ENCODE measurements at places on chromosomes 12 and 14. TPM values are rescaled to one million over a fixed set of nuclear protein-coding genes. Genes with fewer than 3 reads are reported as not detected.

DNA sequence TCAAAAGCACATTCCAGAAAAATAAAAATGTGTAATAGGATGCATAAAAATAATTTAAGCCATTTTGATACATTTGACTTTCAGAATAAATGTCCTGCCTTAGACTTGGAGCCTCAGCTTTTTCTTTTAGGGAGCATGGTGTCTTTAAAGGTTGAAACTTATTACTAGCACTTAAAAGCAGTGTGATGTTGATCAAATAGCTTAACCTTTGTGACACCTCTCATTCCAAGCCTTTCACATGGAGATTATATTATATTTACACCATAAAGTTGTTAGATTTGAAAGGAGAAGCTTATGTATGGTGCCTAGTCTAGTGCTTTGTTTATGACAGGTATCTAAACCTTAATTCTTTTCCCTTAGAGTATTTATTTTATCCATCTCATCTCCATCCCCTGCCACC lies 61.9 kb downstream of the KTN1 start:
- no peak for DNase-seq

GRCh38 chr12:115386946-115387345 lies 703.0 kb upstream of the TBX3 start:
- no peak for DNase-seq

DNA sequence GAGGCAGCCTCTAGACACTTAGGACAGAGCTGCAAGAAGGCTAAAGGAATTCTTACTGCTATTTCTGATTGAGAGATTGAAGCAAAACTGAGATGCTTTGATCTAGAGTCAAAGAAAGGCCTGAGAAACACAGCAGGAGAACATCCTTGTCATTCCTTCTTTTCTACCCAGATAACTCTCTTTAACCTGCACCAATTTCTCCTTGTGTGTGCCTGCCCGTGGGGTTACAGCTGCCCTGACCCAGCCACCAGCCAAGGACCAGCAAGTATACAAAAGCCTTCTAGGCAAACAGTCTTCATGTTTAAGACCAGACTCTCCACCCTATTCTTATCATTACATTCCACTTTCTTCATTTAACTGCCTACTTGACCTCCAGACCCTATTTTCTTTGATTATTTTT lies 81.7 kb upstream of the PRB2 start:
- DNase-seq: no peak

DNA sequence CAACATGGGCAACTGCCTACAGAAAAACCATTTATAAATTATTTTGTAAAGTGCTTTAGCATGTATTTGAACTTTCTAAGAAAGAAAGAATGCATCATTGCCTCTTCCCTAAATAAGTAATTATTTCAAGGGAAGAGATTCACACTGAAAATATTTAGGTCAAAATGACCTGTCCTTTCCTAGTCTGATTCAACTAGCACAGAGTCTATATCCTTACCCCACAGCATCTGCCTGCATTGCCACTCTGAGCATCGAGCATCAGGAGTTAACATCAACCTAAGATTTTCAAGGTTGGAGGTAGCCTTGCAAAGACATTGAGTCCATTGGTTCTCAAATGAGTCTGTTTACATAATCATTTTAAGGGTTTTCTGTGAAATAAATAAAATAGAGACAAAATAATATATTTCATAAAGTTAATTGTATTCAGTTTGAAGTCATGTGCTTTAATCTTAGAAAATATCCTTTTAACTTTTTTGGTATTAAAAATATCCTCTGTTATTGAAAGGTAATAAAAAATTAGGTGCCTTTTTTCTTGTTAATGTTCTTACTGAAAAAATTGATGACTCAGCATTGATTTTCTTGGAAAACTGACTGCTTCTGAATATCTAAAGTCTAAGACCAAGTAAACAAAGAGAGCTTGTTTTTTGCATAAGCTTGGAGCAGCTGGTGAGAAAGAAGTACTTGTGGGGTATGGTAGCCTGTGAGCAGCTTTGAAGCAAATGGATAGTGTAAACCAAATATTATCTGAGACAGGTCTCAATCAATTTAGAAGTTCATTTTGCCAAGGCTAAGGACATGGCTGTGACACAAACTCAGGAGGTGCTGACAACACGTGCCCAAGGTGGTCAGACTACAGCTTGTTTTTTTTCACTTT lies 269.0 kb upstream of the CLEC14A start:
- DNase-seq: no peak

GRCh38 chr14:99309220-99309766 lies 37.3 kb upstream of the BCL11B start:
- DNase-seq: no peak

GRCh38 chr14:36520601-36521525 lies 831 bp upstream of the NKX2-1 start:
- no peak for DNase-seq

GRCh38 chr14:101200008-101200649 lies 296.6 kb upstream of the RTL1 start:
- no peak for DNase-seq

GRCh38 chr12:71662849-71663560 lies 643 bp downstream of the ZFC3H1 start:
- DNase-seq: peak; percentile 53

DNA sequence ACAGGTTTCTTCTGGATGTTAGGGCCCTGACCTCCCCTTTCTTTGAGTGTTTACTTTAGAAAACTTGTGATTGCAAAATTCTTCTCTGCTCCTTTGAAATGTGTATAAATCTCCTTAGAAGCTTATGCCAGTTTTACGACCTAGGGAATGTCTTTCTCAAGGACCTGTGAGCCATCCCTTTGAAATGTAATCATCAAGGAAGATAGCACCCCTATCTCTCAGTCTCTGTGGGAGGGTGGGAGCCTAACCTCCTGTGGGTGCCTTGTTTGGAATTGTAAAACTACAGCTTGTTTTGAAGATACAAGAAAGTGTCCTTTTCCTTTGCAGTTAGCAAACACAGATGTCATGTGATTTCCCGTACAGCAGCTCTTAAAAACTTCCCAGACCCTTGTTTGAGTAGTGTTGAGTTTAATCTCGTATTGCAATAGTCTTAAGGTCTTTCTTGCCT lies 3.3 kb downstream of the OR10AD1 start:
- DNase-seq: no peak

DNA sequence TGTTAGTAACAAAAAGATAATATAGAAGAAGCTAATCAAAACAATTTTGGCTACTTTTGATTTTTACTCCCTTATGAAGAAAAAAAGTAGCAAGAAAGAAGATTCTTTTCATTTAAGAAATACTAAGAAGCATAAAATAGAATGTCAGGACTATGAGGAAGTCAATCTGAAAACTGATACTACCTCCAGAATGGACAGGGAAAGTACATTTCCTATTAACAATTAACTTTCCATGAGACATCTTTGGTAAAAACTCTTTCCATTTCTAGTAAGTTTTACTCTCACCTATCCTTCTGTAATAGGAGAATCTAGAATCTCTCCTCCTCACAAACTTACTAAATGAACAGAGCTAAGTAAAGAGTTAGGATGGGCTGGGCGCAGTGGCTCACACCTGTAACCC lies 51.3 kb upstream of the NPFF start:
- no peak for DNase-seq

DNA sequence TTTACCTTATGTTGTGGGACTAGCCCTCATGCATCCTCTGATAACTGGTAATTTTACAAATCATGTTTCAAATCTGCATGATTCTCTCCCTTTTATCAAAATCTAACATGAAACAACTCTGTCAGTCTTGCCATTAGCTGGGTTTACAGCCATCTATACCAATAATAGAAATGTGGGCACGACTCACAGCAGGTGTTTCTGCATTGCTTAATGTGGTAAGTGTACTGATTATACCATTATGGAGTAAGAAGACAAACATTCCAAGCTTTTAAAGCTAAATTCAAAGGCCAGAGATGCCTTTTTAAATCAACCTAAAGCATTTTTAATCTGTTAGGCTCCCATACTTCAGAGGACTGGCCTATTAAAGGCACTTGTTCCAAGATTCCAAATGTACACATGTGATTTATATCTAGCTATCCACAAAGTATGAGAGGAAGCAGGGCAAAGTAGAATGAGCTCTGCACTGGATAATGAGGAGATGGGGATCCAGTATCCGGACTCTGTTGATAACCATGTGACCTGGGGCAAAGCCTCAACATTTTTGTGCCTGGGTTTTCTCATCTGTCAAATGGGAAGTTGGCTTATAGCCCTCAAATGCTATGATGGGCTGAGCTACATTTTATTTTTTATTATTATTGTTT lies 52.3 kb upstream of the FUT8 start:
- no peak for DNase-seq

GRCh38 chr12:13692332-13692731 lies 289.1 kb downstream of the GRIN2B start:
- DNase-seq: no peak

GRCh38 chr12:16526693-16527092 lies 79.3 kb downstream of the LMO3 start:
- DNase-seq: no peak

DNA sequence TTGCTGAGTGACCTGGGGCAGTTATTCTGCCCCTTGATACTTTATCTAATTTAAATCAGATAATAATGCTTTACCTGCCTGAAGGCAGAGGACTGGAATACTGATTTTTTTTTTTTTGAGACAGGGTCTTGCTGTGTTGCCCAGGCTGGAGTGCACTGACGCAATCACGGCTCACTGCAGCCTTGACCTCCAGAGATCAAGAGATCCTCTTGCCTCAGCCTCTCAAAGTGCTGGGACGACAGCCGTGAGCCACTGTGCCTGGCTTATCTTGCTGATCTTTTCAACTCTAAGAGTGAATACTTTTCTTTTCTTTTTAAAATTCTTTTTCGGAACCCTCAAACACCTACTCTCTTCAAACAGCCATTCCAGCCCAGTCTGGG lies 699 bp upstream of the B4GALNT3 start:
- no peak for DNase-seq

DNA sequence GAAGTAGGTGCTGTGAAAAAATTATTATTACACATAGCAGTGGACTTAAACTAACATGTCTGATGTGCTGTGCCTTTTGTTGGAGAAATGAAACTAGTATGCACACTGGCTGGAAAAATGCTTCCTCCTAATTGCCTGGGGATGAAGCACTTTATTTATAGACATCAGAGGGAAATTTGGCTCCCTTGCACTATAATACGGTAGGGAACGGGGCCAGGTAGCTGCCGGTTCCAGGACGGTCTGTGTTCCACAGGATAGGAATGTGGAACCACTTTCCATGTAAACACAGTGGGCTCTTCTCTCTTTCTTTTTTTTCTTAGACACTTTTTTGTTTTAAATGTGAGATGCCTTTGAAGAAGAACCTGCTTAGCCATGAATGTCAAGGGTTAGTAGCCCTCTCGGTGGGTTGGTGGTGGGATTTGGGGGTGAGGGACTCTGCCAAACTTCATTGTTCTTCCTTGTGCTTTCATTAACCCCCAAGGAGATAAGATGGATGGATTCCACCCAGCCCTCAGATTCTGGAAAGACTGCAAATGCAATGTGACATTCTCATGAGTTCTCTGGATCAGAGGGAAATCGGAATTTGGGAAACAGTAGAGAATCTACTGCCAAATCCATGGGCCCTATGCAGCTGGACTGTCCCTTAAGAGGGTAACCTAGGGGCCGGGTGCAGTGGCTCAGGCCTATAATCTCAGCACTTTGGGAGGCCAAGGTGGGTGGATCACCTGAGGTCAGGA lies 58.0 kb upstream of the GSC start:
- no peak for DNase-seq

DNA sequence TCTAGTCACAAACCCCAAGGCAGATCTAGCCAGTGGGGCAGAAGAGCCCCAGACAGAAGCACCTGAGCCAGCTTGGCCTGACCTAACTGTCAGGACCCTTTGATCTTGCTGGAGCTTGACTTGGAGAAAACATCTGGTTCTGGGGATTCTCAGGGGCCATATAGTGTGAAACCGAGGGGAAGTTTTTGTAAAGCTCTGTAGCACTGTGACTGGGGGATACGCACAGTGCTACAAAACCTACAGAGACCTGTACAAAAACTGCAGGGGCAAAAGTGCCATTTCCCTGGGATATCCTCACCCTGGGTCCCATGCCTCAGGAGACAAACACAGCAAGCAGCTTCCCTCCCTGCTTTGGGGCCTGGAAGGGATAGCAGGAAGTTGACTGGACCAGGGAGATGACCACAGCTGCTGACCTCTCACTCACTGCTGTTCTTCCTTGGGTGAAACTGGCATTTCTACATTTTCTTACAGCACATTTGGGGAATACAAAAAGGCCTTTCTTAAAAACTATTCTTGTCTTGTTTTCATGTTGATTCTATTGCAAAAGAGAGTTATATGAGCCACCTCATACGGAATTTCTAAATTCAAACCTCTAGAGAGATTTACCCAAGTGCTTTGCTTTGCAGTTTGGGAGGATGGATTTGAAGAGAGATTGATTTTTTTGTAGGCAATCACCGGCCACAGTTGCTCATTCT lies 140.0 kb downstream of the DAD1 start:
- DNase-seq: no peak

DNA sequence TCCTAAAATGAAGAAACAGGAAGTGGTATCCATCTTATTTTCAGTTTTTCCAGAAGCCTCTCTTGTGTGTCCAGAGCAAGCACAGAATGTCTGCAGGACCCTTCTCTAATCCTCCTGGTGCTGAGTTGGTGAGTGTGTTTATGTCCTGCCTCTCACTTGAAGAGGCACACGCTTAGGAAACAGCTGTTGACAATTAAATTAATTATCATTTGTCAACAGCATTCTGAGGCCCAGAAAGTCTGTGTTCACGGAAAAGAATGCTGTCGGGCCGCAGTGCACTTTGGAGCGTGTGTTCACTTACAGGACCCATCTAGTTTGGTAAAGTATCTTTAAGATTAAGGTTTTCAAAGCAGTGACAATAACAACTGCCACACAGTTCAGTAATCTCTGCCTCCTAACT lies 70.5 kb downstream of the LMNTD1 start:
- DNase-seq: no peak

- DNase-seq: no peak
Measured at GRCh38 chr12:94616203-94616729, 34.1 kb downstream of the TMCC3 start.

DNA sequence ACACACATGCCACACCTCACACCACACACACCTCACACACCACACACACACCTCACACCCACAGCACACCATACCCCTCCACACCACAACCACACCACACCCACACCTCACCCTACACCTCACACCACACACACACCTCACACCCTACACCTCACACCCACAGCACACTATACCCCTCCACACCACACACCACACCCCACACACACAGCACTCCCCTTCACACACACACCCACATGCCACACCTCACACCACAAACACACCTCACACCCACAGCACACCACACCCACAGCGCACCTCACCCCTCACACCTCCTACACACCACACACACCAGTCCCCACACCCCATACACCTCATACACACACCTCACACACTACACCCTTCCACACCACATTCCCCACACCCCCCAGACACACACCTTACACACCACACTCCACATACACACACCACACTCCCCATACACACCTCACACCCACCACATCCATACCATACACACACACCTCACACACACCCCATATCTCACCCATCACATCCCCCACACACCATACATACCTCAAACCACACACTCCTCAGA lies 80.0 kb downstream of the ACTN1 start:
- DNase-seq: no peak

KRT81 gene
- polyA plus RNA-seq: not detected

LRP1-AS gene
- not detected for polyA plus RNA-seq

VSX2 gene
- polyA plus RNA-seq: 0.10 TPM

STAB2 gene
- 1.9 TPM for polyA plus RNA-seq

CLEC7A gene
- 2.8 TPM for polyA plus RNA-seq

ADGRD1 gene
- 13.7 TPM for polyA plus RNA-seq

KRT77 gene
- polyA plus RNA-seq: not detected

BORCS5 gene
- polyA plus RNA-seq: 9.0 TPM

OTOGL gene
- 0.95 TPM for polyA plus RNA-seq

RNASE2 gene
- polyA plus RNA-seq: 1.1 TPM
